CD14-positive monocyte (primary cell): ENCODE measurements at places on chromosomes 13 and 19.

- DNase-seq: no peak
These were observed 3.6 kb upstream of the F2RL3 start for GRCh38 chr19:16885166-16885565.

DNA sequence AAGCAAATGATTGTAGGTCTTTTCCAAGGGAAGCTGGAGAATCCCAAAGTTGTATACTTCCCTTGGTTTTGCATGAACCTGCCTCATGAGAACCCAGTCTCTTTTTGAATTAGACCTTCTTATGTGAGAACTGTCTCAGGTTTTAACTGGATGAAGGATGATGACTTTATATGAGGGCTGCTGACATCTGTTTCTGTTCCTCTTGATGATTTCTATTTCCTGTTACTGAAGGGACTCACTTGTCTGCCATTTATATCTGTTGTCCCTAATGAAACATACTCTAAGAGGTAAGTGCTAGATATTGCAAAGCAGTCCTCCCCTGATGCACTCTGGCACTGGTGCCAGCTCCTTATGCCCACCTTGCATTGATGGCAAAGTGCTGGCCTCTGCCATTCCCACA, 33.6 kb downstream of the ERICH4 start:
- DNase-seq: no peak

DNA sequence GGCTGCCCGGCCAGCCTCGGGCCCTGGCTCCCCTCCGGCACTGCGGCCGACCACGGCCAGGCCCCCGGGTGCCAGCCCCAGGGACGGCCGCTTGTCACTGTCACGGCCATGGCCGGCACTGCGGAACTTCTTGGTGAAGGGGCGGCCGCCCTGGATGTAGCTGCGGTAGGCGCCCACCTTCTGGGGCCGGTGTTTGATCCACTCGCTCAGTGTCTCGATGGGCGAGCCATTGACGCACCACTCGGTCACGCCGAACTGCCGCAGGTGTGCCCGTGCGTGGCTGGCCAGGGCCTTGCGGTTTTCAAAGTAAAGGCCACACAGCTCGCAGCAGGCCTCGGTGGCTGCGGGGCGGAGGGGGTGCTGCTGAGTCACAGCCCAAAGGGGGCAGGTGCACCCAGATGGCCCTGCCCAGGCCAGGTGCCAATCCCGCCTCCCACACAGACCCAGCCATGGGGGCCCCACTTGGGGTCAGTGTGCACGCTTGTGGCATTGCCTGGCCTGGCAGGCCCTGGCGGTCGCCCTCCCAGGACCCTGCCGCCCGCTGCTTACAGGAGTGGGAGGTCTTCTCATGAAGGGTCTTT, 6.0 kb upstream of the AKAP8L start:
- DNase-seq: no peak

- no peak for DNase-seq
These were observed 131.4 kb downstream of the TNFRSF19 start for GRCh38 chr13:23701636-23702035.

GRCh38 chr13:106361621-106362020, 173.8 kb downstream of the EFNB2 start:
- DNase-seq: no peak

DNA sequence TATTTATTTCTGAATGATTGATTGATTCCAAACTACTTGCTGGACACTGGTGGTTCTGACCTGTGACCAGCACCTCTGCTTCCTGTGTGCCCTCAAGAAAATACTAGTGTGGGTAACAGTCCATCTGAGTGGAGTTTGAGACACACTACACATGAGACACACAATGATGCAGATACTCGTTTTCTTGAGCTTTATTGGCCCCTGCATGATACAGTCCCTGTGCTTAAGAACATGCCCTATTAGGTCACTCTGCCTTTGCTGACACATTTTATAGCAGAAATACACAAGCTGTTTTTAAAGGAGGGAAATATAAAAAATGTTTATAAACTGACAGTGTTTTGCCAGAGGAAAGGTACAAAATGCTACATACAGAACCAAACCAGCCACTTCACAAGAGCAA, 126.9 kb downstream of the STK24 start:
- DNase-seq: no peak

- DNase-seq: no peak
These were observed 155.7 kb upstream of the SLITRK1 start for GRCh38 chr13:84038001-84038400.

- no peak for DNase-seq
These were observed 73.7 kb upstream of the LRCH1 start for GRCh38 chr13:46479283-46479682.

DNA sequence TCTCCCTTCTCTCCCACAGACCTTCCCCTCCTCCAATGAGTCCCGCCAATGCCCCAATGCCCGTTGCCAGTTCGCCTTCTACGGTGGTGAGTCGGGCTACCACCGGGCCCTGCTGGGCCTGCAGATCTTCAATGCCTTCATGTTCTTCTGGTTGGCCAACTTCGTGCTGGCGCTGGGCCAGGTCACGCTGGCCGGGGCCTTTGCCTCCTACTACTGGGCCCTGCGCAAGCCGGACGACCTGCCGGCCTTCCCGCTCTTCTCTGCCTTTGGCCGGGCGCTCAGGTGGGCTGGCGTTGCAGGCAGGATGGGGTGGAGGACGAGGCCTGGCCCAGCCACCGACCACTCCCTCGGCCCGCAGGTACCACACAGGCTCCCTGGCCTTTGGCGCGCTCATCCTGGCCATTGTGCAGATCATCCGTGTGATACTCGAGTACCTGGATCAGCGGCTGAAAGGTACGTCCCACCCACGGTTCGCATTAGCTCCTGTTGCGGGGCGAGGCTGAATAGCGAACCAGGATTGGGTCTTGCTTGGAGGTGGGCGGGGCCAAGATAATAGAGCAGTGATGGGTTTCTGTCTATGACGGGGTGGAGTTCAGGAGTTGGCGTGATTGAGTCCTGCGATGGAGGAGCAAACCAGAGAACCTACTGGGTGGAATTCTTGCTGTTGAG, 11.1 kb downstream of the SLC44A2 start:
- no peak for DNase-seq

DNA sequence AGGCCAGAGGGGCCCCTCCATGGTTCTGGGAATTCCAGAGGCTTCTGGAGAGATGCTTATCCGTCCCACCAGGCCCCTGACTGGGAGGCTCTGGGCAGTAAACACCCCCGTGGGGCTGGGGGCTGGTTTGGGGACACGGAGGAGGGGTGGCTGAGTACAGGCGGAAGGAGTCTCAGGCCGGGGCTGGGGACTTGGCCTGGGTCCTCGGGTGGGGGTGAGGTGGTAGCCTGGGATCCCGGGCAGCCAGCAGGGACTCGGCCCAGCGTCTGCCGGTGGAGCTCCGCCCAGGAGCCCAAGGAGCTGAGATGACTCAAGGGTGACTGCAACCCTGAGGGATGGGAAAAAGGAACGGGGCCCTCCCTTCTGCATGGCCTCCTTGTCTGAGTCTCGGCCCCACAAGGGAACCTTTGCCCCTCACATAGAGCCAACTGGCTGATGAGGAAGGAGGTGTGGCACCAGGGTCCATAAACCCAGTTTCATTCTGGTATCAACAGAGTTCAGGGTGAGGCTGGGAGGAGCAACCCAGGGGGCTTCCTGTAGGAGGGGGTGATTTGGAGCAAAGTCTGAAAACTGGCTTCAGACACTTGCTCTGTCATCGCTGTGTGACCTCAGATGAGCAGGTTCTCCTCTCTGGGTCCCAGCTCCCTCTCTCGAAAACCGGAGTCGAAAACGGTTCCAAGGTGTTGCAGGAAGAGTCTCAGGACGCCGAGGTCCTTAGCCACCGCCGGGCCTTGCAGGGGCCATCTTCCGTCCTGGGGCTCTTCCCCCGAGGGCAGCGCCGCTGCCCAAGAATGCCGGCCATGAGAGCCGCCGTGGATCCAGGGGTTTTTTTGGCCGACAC, 809 bp downstream of the MISP start:
- DNase-seq: peak; percentile 70

GRCh38 chr13:31227063-31227462, 27.3 kb downstream of the B3GLCT start:
- DNase-seq: no peak

DNA sequence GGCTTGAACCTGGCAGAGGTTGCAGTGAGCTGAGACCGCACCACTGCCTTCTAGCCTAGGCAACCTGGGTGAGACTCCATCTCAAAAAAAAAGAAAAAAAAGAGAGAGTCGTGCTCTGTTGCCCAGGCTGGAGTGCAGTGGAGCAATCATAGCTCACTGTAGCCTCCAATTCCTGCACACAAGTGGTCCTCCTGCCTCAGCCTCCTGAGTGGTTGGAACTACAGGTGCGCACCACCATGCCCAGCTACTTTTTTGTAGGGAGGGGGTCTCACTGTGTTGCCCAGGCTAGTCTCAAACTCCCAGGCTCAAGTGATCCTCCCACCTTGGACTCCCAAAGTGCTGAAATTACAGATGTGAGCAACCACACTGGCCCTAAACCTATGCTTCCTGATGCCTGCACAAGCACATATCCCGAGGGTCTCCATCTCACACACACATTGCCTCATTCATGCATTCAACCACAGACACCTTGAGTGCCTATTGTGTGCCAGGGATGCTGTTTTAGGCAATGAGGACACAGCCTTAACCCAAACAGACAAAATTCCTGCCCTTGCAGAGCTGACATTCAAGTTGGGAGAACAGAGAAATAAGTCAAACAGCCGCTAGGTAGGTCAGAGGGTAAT, 2.2 kb downstream of the ANGPTL6 start:
- no peak for DNase-seq

- DNase-seq: no peak
These were observed 68.1 kb downstream of the CHST8 start for GRCh38 chr19:33689868-33690267.

DNA sequence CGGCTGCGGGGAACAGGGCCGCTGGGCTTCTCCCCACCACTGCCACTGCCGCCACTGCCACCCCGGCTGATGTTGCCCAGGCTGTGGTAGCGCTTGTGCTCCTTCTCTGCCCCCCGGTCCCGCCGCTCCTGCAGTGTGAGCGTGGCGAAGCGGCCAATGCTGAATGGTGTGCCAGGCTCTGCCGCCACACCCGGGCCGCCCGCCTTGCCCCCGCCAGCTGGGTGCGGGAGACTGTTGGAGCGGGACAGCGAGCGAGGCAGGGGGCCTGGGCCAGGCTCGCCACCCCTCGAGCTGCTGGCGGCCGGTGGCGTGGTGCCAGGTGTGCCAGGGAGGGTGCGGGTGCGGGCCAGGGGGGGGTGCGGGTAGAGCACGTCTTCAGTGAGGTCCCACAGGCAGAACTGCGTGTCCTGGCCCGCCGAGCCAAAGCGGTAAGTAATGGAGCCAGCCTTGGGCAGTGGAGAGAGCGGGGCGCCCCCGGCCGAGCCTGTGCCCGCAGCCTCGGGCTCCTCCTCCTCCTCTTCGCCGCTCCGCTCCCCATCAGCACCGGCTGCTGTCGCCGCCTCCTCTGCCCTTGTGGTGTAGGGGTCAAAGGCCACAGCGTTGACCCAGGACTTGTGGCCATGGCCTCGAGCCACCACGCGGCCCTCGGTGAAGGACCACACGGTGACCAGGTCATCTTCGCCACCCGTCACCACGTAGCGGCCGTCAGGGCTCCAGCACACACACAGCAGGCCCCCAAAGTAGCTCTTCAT, 3.7 kb upstream of the DMPK start:
- DNase-seq: no peak

GRCh38 chr13:106462710-106463109, 72.8 kb downstream of the EFNB2 start:
- no peak for DNase-seq

DNA sequence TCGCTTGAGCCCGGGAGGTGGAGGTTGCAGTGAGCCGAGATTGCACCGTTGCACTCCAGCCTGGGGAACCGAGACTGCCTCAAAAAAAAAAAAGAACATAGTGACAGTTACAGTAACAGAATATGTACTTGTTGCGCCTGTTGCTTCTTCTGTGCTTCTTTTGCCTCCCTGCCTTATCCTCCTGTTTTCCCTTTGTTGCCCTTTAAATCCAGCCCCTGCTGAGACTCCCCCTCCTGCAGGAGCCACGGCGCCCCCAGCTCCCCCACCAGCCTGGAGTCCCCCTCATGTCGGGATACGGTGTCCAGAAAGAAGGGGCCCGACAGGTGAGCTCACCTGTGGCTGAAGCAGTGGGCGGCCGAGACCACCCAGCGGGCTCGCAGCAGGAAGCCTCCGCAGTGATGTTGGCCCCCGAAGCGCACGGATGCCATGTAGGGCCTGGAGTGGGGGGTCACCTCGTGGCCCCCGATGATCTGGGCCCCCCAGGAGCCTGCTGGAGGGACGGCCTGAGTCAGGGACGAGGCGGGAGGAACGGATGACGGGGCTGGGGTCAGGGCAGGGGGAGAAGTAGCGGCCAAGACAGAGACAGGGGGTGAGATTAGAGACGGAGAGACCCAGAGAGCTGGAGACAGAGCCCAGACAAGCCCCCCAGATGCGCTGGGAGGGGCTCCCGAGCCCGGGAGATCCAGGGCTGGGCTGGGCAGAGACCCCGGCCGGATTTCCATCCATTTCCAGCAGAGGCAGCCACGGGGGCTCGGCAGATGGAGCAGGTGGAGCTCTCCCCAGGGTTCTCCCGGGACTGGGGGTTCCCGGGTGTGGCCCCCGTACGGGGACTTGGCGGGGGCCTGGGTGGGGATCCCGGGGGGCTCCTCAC, 536 bp downstream of the PRSS57 start:
- no peak for DNase-seq

DNA sequence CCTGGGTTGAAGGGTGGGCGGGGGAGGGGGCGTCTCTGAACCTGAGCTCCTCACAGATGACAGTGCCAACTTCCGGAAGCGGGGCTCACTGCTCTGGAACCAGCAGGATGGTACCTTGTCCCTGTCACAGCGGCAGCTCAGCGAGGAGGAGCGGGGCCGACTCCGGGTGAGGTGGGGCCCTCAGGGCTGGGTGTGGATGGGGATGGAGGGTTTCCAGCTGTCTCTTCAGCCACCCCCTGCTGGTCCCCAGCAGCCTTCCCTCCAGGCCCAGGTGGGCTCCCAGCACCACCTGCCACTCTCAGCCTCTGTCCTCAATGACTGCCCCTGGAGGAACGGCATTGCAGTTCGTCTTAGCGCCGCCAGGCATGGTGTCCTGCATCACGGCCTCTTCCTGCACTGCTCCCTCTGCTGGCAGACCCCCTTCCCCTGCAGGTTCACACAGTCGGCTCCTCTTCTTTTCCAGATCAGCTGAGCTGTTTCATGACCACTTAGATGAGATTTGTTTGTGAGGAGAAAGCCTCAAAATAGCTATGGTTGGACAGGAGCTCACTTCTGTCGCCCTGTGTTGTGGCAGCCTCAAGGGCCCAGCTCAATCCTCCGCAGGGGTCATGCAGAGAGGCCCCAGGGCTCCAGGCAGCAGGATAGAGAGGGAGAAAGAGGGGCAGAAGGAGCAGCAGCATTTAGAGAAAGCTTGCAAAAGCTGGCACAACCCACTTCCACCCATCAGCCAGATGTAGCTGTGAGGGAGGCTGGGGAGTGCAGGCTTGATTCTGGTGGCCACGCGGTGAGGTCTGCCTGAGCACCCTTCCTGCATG, 2.5 kb upstream of the GARIN5A start:
- DNase-seq: no peak

GRCh38 chr13:24074678-24075077, 85.8 kb upstream of the SPATA13 start:
- DNase-seq: peak; percentile 48

- DNase-seq: no peak
These were observed 54.4 kb downstream of the PEX11G start for GRCh38 chr19:7434391-7434790.
